ENCODE measurements at places on chromosomes 1 and 21.
A peak's percentile ranks its signal among the peaks of the same experiment; 100 is the strongest.

GRCh38 chr21:30563072-30563471 lies 2.0 kb upstream of the KRTAP19-7 start:
- DNase-seq, result no peak

DNA sequence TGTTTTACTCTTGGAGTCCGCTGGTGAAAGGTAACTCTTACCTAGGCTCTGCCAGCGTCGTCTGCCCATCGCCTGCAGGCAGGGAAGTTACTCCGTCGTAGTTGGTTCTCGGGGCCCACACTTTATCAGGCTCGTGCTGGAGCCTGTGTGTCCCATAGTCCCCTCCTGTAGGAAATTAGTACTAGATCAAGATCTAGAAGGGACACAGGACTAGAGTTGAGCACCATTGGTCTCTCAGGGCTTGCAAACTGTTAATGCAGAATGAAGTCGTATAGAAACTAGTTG lies 940 bp downstream of the SRRM1 start:
- no peak for DNase-seq

GRCh38 chr21:33355355-33355754 lies 30.6 kb downstream of the IFNAR1 start:
- DNase-seq, result no peak

- DNase-seq, result no peak
Measured at GRCh38 chr1:24009406-24009805, 29.3 kb upstream of the SRSF10 start.

DNA sequence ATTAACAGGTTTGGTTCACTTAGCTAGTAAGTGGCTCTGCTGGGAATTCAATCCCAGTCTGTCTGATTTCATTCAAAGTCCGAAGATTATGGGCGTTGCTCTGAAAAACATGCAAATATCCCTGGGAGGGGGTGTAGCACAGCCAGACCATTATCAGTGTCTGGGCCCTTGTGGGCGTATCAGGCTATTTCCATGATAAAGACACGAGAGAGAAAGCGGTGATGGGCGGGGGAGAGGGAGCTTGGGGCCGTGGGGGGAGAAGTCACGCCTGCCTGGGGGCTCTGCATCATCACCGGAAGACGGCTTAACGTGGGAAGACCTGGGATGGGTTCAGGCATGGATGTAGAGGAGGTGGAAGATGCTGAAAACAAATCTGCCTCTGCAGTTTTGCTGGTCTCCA lies 25.8 kb downstream of the IL6R start:
- DNase-seq, result no peak

GRCh38 chr1:107057197-107058133 lies 991 bp downstream of the PRMT6 start:
- peak; percentile 30 for DNase-seq

- no peak for DNase-seq
Measured at GRCh38 chr1:164712131-164713036, 153.4 kb downstream of the PBX1 start.

GRCh38 chr1:34518146-34518699 lies 236.6 kb upstream of the GJB5 start:
- DNase-seq, result no peak

GRCh38 chr1:198925567-198925966 lies 286.7 kb downstream of the PTPRC start:
- DNase-seq, result no peak

DNA sequence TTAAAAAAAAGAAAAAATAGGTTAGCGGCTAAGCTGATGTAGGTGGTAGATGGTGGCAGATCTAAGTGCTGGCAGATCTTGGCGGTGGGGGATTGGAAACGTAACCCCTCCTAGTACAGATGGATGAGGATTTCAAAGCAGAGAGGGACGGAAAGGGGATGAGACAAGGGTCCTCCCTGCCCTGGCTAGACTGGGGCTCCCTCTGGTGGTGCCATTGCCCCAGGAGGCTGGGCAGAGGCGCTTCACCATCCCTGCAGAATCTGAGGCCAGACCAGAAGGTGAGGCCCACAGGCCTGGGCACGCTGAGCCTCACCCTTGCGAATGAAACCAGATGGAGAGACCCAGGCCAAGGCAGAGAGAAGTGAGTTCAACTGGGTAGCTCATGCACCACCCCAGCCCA lies 7.0 kb upstream of the PLEKHA6 start:
- no peak for DNase-seq

DNA sequence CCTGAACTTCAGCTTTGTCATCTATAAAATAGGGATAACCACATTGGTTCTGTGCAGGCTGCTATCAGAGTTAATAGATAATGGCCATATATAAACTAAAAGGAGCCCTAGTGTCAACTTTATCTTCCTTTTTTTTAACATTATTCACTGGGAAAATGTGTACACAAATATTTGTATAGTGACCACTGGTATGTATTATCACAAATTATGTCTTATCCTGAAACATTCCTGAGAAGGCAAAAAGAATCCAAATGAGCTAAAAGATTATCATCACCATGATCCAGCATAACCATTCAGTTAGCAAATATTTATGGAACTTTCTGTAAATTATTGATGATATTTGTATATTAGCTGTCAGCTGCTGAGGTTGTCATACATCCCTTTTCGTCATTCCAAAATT lies 16.6 kb downstream of the ANGPTL3 start:
- no peak for DNase-seq

DNA sequence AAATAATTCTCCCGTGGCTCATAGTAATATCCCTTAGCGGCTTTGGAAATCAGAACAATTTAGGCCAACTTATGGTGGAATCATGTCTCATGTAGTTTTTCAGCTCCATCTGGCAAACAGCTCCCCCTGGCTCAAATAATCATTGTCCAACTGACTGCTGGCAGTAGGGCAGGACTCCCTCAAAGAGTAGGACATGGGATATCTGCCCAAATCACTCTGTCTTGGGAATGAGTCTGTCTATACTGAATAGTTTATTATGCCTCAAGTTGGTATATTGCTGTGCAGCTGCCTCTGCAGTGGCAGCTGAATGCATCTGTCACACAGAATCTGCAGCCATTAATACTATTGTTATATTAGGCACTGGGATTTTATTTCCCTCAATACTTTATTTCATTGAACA lies 255.7 kb downstream of the COL11A1 start:
- no peak for DNase-seq

DNA sequence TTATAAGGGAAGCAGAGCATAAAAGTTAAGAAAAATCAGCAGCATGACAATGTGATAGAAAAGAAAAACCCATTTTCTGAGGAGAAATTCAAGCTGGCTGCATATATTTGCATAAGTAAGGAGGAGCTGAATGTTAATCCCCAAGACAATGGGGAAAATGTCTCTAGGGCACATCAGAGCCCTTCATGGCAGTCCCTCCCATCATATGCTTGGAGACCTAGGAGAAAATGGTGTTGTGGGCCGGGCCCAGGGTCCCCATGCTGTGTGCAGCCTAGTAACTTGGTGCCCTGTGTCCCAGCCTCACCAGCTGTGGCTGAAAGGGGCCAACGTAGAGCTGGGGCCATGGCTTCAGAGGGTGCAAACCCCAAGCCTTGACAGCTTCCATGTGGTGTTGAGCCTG lies 100.6 kb upstream of the PLPPR4 start:
- DNase-seq, result no peak

DNA sequence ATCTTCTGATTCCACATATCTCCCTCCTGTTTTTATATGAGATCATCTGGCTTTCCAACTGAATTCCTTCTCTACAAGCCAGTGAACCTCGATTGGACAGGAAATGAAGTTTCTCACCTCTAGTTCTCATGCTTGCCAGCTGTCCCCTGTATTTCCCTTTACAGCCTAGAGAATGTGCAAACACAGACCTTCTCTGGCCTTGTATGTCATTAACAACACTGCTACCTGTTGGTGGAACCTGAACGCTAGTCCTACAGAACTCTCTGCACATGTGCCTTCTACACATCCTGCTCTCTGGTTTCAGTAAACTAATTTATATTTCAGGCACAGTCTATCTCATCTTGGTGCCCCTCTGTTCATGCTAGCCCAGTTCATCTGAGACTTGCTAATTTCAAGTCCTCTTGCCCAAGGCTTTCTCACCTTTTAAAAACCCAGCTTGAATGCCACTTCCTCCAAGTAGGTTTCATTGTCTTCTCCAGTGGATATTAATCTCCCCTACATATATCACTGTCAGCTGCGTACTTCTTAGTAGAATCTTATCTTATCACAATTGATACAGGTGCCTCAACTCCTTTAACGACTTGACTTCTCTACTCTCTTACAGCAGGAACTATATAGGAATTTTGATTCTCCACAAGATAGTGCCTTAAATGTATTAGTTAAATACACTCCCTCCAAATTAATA lies 549.9 kb downstream of the PLPP3 start:
- no peak for DNase-seq

DNA sequence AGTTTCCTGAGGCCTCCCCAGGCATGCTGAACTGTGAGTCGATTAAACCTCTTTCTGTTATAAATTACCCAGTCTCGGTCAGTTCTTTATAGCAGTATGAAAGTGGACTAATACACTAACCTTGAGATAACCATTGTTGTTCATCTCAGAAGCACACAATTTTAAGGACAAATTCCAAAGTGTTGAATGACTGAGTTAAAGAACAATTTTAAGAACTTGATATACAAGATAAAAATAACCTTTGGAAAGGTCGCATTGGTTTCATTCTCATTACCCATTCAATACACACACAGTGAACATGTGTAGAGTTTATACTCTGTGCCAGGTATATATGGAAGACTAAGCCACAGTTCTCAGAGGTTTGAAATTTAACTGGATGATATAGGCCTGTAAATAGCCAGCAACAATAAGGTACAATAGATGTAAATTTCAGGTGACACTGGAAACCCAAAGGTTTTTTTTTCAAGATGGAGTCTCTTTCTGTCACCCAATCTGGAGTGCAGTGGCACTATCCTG lies 19.1 kb upstream of the SRSF10 start:
- DNase-seq, result no peak

GRCh38 chr1:99017655-99018054 lies 13.0 kb upstream of the PLPPR5 start:
- DNase-seq, result no peak

Data from activated CD4-positive, alpha-beta T cell treated with anti-CD3 and anti-CD28 coated beads, Interleukin-2, amount 10 ng/mL, durations not matched to agents 7 days and 5 days (primary cell).